ENCODE measurements at places on chromosomes 4 and X.

- no peak for DNase-seq
Observed at GRCh38 chrX:50697691-50698090, 116.3 kb downstream of the SHROOM4 start.

GRCh38 chrX:45794995-45795337 lies 594.3 kb upstream of the DIPK2B start:
- DNase-seq: no peak

GRCh38 chr4:157223456-157223855 lies 2.9 kb downstream of the GRIA2 start:
- DNase-seq: no peak

GRCh38 chrX:9252182-9252581 lies 212.7 kb upstream of the TBL1X start:
- DNase-seq: no peak

GRCh38 chrX:56751071-56751470 lies 22.0 kb downstream of the NBDY start:
- no peak for DNase-seq

GRCh38 chr4:536351-536972 lies 37.5 kb downstream of the PIGG start:
- no peak for DNase-seq

DNA sequence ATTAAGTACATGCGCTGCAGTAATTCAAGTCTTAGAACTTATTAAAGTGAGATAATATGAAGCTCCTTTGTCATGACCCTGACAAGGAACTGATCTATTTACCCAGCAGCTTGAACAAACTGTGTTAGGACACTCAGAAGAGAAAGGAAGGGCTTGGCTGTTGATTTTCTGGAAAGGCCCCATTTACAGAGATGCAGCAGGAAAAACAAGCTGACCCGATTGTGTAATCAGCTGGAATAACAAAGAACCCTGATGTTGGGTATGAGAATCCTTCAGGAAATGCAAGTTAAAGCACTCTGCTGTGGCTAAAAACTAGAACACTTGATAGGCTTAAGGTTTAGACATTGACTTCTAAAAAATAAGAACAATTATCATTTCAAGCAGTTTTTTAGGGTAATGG lies 64.8 kb downstream of the TBC1D9 start:
- no peak for DNase-seq

DNA sequence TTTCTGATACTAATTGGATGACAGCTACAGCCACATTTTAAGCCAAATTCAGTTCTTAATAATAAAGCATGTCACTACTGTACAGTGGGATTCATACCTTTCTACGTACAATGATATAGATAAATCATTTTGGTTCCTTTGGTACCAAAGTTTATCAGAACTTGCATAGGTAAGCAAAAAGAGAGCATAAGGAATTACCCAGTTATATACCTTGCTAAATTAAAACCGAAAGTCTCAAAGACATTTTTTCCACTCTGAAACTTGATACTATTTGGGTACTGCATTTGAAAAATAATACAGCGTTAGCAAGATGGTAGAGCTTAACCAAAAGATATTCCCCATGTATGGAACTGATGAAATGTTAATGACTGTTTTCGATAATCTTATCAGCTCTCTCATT lies 400.9 kb upstream of the ADGRL3 start:
- DNase-seq: no peak
